ENCODE measurements at places on chromosomes 13 and 19. TPM values are rescaled to one million over a fixed set of nuclear protein-coding genes. Genes with fewer than 3 reads are reported as not detected.

SIGLEC12 gene
- 0.76 TPM for total RNA-seq

DNA sequence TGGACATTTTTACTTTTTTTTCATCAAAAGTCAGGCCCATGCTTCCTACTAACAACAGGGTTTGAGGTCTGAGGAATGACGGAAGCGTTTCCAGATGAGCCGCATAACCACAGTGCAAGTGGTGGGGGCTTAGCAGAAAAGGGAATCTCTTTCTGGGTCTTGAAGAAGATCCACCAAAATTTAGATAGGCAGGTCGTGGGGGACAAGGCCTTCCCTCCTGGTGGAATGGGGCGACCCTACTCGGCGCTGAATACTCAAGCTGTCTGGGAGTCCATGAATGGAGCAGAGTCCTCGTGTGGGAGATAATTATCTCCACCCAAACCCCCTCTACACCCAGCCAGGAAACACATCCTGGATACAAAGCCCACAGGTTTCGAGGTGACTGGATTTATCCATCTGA lies 36.9 kb downstream of the CARS2 start:
- no peak overlapping the region for H3K27ac ChIP-seq
- H3K4me3 ChIP-seq = no peak overlapping the region
- peaks cover 67% of the 10 kb centered on the region for H3K36me3 ChIP-seq
- DNase-seq = no peak
- H3K4me1 ChIP-seq = peaks cover 11% of the 10 kb centered on the region

GRCh38 chr19:610801-611480 lies 21.3 kb downstream of the HCN2 start:
- peak overlapping the region; percentile 82 for H3K4me3 ChIP-seq
- H3K27me3 ChIP-seq = peaks cover 4% of the 10 kb centered on the region
- peaks cover 6% of the 10 kb centered on the region for H3K36me3 ChIP-seq
- H3K4me1 ChIP-seq = peaks cover 14% of the 10 kb centered on the region
- DNase-seq = peak; percentile 75
- H3K27ac ChIP-seq = peak overlapping the region; percentile 96

ZNF600 gene
- total RNA-seq = 13.5 TPM

GRCh38 chr19:3723883-3724282 lies 15.7 kb downstream of the TJP3 start:
- no peak overlapping the region for H3K4me3 ChIP-seq
- H3K36me3 ChIP-seq = no peaks in the 10 kb centered on the region
- H3K27me3 ChIP-seq = peaks cover 40% of the 10 kb centered on the region
- no peak for DNase-seq
- H3K4me1 ChIP-seq = peaks cover 11% of the 10 kb centered on the region

IFI30 gene
- 28.1 TPM for total RNA-seq

DNA sequence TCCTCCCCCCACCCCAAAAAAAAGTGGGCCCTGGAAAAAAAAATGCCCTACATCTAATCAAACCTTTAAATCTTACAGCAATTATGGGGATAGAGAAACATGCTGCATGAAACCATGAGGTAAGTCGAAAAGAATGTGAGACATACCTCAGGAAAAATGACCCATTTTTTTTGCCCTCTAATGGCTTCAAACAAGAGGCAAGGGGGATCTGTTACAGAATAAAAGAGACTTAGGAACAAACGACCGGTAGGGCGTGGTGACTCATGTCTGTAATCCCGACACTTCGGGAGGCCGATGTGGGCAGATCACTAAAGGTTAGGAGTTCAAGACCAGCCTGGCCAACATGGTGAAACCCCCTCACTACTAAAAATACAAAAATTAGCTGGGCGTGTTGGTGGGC lies 8.4 kb downstream of the RGL3 start:
- no peak for DNase-seq
- no peaks in the 10 kb centered on the region for H3K4me1 ChIP-seq
- no peaks in the 10 kb centered on the region for H3K36me3 ChIP-seq
- peaks cover 25% of the 10 kb centered on the region for H3K27me3 ChIP-seq
- no peak overlapping the region for H3K4me3 ChIP-seq

CCDC169 gene
- 0.28 TPM for total RNA-seq

DNA sequence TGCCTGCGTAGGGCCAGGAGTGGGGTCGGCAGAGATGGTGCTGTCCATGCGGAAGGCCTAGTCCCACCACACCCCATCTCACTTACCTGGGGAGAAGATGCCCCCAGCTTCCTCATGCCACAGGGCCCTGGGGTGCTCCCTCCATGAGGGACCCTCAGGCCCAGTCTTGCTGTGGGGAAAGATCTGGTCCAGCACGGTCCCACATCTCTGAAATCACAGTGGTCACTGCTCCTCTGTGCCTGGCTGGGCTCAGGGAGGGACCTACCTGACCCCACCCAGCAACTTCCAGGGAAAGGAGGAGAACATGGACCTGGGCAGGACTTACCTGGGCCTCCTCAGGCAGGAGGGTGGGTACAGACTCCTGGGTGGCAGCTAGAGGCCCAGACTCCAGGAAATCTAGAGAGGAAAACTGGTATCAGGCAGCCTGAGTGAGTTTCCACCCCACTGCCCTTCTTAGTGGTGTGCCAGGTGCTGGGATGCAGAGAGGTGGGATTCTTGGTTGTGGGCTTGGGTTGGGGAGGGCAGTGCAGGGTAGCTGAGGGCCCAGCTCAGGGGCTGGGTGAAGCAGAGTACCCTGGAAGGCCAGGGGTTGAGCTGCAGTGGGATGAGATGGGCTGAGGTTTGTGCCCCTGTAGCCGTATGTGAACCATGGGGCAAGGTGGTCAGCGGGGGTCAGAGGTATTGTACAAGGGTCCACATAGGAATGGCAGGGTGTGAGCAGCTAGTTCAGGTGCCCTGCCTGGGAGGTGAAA lies 3.8 kb downstream of the MZF1 start:
- H3K36me3 ChIP-seq = peaks cover 22% of the 10 kb centered on the region
- no peak for DNase-seq
- H3K27me3 ChIP-seq = no peaks in the 10 kb centered on the region
- peaks cover 28% of the 10 kb centered on the region for H3K4me1 ChIP-seq
- no peak overlapping the region for H3K27ac ChIP-seq
- H3K4me3 ChIP-seq = no peak overlapping the region

DNA sequence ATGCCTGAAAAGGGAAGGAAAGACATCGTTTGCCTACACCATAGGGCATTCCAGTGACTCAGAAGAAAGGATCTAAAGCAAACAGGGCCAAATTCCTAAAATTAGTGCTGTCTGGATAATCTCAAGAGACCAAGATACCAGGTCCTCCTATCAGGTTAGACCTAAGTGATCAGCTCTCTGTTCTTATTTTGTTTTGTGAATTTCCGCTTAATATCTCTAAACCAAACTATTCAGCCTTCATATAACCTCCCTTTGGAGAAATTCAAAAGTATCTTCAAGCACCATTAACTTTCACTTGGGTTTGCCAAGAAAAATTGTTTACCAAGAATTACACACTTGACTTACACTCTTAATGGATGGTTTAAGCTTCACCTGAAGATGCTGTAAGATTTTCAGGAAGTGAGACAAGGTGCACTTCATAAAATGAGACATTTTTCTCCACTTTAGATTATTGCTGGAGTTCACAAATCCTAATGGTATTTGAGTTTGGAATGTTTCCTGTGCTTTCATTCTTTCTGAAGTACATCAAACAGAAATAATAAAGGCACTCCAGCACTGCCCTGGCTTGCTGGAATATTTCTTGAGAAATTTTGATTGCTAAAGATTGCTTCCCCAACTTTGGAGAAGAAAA lies 376.1 kb downstream of the LMO7 start:
- no peaks in the 10 kb centered on the region for H3K4me1 ChIP-seq
- H3K36me3 ChIP-seq = no peaks in the 10 kb centered on the region
- H3K4me3 ChIP-seq = no peak overlapping the region
- DNase-seq = no peak
- no peaks in the 10 kb centered on the region for H3K27me3 ChIP-seq

DNA sequence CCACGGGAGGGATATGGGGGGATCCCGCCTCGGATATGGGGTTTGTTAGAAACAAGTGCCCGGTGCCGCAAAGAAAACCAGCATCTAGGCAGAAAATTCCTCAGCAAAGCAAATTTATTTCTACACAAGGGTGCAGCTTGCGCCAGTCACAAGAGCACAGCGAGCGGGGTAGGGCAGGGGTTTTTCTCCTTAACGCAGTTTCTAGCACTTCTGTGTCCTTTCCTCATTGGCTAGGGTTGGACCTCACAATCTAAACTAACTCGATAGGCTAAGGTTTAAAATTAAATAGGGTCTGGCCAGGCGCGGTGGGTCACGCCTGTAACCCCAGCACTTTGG lies 595 bp downstream of the ZNF440 start:
- H3K4me1 ChIP-seq = peaks cover 22% of the 10 kb centered on the region
- no peaks in the 10 kb centered on the region for H3K27me3 ChIP-seq
- DNase-seq = no peak
- H3K27ac ChIP-seq = no peak overlapping the region

GRCh38 chr13:77751513-77752456 lies 54.3 kb downstream of the SLAIN1 start:
- peak overlapping the region; percentile 83 for H3K27ac ChIP-seq
- H3K36me3 ChIP-seq = peaks cover 6% of the 10 kb centered on the region

- peaks cover 2% of the 10 kb centered on the region for H3K36me3 ChIP-seq
- DNase-seq = no peak
Measured at GRCh38 chr13:98786023-98786422, 33.6 kb upstream of the SLC15A1 start.

- no peak overlapping the region for H3K27ac ChIP-seq
- no peaks in the 10 kb centered on the region for H3K27me3 ChIP-seq
- no peak overlapping the region for H3K4me3 ChIP-seq
- peaks cover 3% of the 10 kb centered on the region for H3K4me1 ChIP-seq
- DNase-seq = no peak
Measured at GRCh38 chr13:45782327-45783045, 69.1 kb downstream of the SIAH3 start.

DNA sequence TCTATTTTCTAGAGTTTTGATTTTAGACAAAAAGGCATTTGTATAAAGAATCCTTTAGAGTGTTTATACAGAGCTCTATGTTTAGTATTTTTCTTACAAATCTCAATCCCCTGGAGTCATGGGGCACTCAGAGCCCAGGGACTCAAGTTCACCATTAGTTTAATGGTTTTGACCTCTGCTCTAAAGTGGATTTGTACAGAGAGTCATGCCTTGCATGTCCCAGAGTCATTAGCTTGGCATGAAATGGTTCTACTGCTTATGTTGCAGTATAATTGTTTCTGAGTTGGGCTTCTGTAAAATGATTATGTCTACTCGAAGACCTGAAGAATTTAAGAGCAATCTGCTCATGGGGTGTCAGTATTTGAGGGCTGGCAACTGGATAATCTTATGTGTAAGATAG lies 406.2 kb downstream of the DLEU7 start:
- no peaks in the 10 kb centered on the region for H3K36me3 ChIP-seq
- H3K27ac ChIP-seq = no peak overlapping the region
- no peaks in the 10 kb centered on the region for H3K4me1 ChIP-seq
- DNase-seq = no peak

GRCh38 chr19:887072-887471 lies 5.9 kb downstream of the MED16 start:
- no peak for DNase-seq
- H3K27ac ChIP-seq = peak overlapping the region; percentile 45
- H3K4me3 ChIP-seq = no peak overlapping the region
- peaks cover 2% of the 10 kb centered on the region for H3K36me3 ChIP-seq
- H3K27me3 ChIP-seq = no peaks in the 10 kb centered on the region
- peaks cover 4% of the 10 kb centered on the region for H3K4me1 ChIP-seq

DNA sequence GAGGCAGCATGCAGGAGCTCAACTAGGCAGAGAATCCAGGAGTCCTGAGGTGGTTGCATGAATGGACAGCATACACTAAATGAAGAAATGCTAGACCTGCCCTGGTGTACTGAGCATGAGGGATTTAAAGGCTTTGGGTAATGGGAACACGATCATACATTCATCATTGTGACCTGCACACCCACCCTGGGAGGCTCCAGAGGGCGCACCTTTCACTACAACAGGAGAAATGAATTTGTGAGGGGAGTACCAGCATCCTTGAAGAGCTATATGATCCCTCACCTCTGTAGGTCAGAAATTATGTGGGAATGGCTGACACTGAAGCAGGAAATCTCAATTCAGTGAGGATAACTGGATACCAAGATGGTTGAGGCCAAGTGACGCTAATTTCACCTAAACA lies 8.9 kb downstream of the KLK2 start:
- DNase-seq = no peak
- no peaks in the 10 kb centered on the region for H3K4me1 ChIP-seq
- H3K4me3 ChIP-seq = no peak overlapping the region
- no peaks in the 10 kb centered on the region for H3K36me3 ChIP-seq
- peaks cover 46% of the 10 kb centered on the region for H3K27me3 ChIP-seq

GRCh38 chr19:48870048-48870447 lies 1.6 kb upstream of the PLEKHA4 start:
- H3K27me3 ChIP-seq = no peaks in the 10 kb centered on the region
- H3K36me3 ChIP-seq = peaks cover 26% of the 10 kb centered on the region
- H3K27ac ChIP-seq = no peak overlapping the region
- no peak overlapping the region for H3K4me3 ChIP-seq
- DNase-seq = no peak

- H3K36me3 ChIP-seq = peaks cover 85% of the 10 kb centered on the region
- H3K27ac ChIP-seq = peak overlapping the region; percentile 74
- peaks cover 30% of the 10 kb centered on the region for H3K4me1 ChIP-seq
Measured at GRCh38 chr13:49146950-49147355, 73.2 kb upstream of the MLNR start.

KIR2DL4 gene
- total RNA-seq = not detected

DNA sequence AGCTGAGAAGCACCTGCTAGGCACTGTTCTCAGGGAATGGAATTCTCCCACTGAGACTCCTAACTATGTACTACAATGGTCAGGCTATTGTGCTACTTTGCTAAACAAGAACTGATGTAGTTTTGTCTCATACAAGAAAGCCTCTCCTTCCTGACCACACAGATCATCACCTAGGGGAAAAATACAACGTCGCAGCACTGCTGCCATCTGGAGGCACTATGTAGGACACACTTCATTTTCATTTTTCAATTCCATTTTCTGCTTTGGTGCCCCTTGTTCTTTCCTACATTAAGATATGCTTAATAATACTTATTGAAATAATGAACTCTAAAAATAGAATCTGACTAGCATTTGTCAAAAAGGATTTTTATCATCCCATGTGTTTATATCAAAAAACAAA lies 21.1 kb downstream of the PROSER1 start:
- H3K27me3 ChIP-seq = no peaks in the 10 kb centered on the region
- H3K4me3 ChIP-seq = no peak overlapping the region

SOHLH2 gene
- not detected for total RNA-seq

DNA sequence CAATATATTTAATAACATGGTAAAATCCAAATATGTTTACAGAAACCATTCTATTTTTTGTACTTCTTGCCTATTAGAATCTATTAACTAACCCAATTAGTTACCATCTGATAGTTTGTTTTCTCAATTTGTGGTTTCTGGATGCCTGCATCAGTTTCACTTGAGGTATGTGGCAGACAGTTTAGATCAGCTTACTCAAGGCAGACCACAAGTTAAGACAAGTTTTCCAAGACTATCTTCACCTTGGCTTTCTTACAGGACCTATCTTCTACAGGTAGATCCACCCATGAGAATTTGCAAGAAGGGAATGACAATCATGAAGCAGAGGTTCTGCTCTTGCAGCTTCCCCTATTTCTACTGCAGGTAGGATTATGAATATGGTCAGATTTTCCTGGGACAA lies 458.6 kb downstream of the DACH1 start:
- no peaks in the 10 kb centered on the region for H3K4me1 ChIP-seq
- DNase-seq = no peak
- no peaks in the 10 kb centered on the region for H3K27me3 ChIP-seq
- H3K4me3 ChIP-seq = no peak overlapping the region

GRCh38 chr13:94261163-94261562 lies 218.3 kb downstream of the DCT start:
- peaks cover 2% of the 10 kb centered on the region for H3K36me3 ChIP-seq
- no peak overlapping the region for H3K4me3 ChIP-seq
- DNase-seq = no peak
- no peaks in the 10 kb centered on the region for H3K27me3 ChIP-seq
- no peaks in the 10 kb centered on the region for H3K4me1 ChIP-seq
- H3K27ac ChIP-seq = no peak overlapping the region

GRCh38 chr13:113634279-113635047 lies 23.5 kb downstream of the ATP4B start:
- peak overlapping the region; percentile 2 for H3K27ac ChIP-seq
- H3K36me3 ChIP-seq = peaks cover 47% of the 10 kb centered on the region
- no peak for DNase-seq
